ENCODE measurements at places on chromosomes 3 and 15.

DNA sequence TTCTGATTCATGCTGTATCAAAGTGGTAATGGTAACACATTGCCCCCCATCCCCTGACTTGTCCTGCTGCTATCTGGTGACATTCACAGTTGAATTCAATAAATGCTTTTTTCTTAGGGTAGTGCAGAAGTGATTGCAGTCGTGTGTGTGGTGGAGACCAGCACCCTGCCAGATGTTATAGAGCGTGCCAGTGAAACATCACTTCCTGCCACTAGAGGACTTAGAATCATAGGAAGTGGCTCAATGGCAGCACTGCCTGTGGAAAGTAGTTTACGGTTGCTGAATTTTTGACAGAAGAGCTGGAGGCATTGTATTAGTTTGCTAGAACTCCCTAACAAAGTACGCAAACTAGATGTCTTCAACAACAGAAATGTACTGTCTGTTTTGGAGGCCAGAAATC is 37.4 kb upstream of the P2RY12 start:
- DNase-seq = no peak

GRCh38 chr3:156902916-156903315 is 76.8 kb downstream of the LEKR1 start:
- no peak for DNase-seq

- no peak for DNase-seq
Observed at GRCh38 chr3:120780977-120781376, 38.4 kb downstream of the GTF2E1 start.

- DNase-seq = no peak
Observed at GRCh38 chr15:101081900-101082299, 162.7 kb downstream of the LRRK1 start.

DNA sequence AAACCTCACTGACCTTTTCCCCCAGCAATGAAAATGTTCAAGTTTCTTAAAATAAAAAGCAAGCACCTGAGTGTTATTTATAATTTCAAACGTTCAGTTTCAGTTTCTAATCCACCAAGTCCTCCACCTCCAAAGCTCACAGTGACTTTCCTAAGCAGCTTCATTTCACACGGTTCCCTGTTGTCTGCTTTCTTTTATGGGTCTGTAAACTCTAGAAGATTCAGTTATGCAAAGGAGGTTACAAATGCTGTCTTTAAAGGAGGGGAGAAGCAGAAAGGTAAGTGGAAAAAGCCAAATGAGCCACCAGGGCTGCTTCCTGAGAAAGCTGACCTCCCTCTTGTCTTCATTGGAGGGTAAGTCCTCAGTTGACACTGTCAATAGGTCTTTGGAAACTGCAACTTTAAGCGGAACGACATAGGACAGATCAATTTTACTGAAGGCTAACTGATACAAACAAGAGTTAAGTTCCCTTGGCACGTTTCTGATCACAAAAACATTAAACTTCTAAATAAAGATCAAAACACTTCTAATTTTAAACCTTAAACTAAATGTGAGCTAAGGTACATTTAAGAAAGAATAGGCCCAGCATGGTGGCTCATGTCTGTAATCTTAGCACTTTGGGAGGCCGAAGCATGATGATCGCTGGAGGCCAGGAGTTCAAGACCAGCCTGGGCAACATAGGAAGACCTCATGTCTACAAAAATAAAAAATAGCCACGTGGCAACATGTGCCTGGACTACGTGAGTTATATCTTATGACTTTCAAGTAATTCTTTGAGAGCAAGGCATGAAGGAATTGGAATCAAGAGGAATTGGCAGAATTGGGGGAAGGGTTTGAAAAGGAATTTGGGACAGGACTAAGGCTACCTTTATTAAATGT is 151.9 kb upstream of the UBE2E1 start:
- no peak for DNase-seq

DNA sequence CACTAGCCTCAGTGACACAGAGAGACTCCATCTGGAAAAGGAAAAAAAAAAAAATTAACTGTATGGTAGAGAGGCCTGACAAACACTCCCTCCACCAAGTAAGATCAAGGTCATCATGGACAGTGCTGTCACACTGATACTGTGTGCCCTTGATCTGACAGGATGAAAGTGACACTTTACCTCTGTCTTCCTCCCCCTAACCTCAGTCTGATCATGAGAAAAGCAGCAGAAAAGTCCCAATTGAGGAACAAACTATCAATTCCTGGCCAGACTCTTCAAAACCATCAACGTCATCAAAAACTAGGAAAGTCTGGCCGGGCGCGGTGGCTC is 26.7 kb downstream of the PGPEP1L start:
- DNase-seq = no peak

DNA sequence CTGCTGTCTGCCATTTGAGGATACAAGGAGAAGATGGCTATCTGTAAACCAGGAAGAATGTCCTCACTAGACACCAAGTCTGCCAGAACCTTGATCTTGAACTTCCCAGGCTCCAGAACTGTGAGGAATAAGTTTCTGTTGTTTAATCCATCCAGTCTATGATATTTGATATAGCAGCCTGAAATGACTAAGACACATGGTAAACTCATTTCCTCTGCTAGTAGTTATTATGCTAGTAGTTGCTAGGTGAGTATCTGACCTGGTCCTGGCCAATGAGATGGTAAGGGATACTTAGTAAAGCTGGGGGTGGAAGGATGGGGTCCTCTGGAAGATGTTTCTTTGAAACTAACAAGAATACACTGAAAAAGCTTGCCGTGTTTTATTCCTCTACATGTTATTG is 280.7 kb upstream of the ARHGEF26 start:
- no peak for DNase-seq

DNA sequence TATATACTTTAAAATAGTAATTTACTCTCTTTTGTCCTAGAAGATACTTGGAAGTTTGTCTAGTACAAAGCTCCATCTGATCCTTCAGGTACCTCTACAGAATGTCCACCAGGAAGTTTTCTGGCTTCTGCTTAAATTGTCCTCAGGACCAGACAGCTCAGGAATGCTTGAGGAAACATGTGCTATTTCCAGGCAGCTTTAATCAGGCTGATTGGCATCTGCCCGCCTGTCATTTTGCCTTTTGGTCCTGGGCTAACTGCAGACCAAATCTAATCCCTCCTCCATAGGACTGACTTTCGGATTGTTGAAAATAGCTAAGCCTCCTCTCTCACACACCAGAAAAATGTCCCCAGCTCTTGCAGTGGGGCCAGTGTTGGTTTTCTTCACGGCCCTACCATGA is 113.4 kb upstream of the RGMA start:
- DNase-seq = no peak

DNA sequence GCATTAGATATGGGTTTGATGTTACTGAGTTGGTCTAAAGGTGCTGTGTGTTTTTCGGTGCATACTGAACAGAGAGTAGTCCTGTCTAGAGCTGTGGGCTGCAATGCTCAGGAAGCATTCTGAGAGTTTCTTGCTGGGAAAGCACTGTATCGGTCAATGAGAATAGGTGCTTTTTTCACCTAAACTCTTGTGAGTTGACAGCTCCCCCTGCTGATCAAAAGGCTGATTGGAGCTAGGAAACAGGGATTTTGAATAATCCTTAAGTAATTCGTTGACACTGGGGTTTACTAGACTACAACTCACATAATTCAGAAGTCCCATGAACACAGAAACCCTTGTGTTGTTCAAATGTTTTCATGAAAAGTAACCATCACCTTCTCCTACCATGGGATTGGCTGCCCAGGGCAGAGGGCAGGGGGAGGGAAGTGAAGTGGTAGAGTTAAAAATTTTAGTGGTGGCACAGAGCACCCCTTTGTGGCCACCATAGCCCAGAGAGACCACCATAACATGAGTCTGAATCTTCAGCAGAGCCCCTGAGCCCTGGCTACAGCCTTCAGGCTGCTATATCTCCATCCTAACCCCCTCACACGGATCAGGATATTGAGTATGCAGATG is 13.0 kb upstream of the MANF start:
- no peak for DNase-seq

DNA sequence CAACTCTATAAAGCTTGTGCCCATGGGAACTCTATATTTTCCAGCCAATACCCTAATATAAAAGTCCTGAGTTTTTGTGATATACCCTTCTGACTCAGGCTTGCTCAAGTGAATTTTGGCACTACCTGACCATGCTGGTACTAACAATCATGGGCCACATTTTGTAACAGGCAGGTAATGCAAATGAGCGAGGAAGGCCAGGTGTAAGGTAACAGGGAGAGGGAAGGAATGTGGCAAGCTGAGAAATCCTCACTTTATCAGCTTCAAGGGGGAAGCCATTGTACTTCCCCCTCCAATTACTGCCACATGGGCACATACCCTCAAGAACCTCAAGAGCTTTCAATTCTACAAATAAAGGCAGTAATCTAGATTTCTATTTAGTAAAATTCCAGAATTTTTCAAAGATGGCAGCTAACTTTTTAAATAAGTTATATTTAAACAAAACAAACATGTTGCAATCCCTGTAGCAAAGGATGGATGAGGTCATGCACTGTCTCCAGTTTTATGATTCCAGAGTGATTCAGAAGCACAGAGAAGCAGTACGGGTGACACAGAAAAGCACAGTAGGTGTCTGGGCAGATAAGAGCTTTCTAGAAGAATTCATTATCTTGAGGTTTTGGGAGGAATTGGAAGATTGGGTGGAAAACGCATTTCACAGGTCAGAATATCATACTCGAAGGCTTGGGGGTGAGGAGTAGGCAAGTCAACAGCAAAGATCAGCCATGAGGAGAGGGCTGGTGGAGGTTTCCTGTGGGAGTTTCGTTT is 87.6 kb downstream of the FOXP1 start:
- no peak for DNase-seq

DNA sequence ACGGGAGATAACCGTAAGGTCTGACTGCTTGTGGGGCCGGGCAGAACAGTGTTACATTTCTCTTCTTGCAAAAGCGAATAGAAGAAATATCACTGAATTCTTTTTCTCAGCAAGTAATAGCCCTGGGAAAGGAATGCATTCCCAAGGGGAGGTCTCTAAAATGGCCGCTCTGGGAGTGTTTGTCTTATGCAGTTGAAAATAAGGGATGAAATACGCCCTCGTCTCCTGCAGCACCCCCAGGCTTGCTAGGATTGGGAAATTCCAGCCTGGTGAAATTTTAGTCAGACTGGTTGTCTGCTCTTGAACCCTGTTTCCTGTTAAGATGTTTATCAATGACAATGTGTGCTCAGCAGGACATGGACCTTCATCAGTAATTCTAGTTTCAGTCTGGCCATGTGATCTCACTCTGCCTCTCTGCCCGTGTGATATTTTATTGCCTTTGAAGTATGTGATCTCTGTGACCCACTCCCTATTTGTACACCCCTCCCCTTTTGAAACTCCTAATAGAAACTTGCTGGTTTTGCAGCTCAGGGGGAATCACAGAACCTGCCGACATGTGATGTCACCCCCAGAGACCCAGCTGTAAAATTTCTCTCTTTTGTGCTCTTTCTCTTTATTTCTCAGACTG is 715.6 kb downstream of the ROBO1 start:
- no peak for DNase-seq

DNA sequence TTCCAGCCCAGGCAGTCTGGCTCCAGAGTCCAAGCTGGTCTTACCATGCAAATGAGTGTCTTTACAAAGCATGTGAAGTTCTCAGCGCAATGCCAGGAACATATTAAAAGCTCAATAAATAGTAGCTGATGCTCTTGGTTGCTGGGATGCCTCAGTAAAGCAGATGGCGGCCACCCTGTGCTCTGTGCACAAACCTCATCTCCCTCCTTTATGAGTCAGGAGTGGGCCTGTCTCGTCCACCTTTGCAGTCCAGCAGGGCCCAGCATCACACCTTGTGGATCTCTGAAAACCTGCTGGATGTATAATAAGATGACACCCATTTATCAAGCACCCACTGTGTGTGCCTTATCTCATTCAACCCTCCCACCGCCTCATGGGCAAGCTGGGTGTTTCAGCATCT is 42.7 kb downstream of the FAM174B start:
- DNase-seq = no peak

- DNase-seq = no peak
Observed at GRCh38 chr3:30227571-30228301, 378.7 kb upstream of the TGFBR2 start.

DNA sequence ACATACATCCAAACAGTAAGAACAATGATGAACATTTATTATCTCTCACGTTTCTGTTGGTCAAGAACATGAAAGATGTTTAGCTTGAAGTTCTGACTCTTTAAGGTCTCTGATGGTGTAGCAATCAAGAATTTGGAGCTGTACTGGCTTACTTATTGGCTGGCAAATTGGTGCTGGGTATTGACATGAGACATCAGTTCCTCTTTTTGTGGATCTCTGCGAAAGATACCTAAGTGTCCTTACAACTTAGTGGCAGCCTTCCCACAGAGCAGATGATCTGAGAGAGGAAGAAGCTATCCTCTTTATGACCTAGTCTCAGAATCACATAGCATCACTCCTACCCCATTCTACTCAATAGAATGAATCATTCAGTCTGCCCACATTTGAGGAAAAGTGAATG is 309.8 kb upstream of the DCBLD2 start:
- no peak for DNase-seq

GRCh38 chr3:50644561-50644960 is 27.6 kb downstream of the MAPKAPK3 start:
- DNase-seq = no peak

DNA sequence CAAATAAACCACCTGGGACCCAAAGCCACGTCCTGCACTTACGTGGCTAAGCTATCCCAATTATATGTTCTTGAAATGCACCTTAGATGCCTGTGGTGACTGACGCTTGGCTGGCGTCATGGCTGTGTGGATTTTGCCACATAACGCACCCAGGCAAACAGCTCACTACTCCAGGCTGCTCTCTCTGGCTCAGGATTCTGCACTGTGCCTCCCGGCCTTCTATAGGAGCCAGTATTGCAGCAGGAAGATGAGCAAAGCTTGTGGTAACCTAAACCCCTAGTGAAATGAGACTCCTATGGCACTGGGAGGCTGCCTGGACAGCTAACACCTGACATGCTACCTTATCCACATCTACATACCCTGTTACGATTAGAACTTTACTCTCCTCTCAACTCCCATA is 179.3 kb downstream of the THRB start:
- no peak for DNase-seq

DNA sequence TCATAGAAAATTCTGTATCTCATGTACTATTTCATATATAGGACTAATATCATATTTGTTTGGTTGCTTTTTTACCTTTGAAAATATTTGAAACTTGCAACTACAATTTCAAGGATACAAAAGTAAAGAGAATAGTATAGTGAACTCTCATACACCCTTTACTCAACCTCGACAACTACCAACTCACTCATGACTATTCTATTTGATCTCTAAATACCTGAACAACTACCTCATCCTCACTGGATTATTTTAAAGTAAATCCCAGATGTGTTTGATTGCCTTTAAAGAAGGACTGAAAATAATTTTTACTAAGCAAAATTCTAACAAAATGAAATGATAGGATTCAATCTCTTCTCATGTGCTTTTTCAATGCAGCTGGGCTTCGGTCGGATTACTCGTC is 12.1 kb downstream of the TMPRSS7 start:
- DNase-seq = no peak

GRCh38 chr15:92751528-92751927 is 96.0 kb upstream of the FAM174B start:
- no peak for DNase-seq
